HCT116 (cell line): ENCODE measurements at places on chromosomes 7 and 10. TPM values are rescaled to one million over a fixed set of nuclear protein-coding genes. Genes with fewer than 3 reads are reported as not detected.

Gene GRID1
- total RNA-seq: 5.6 TPM

Gene WEE2
- not detected for total RNA-seq

Gene GPR146
- total RNA-seq: 2.4 TPM

Gene LRRTM3
- total RNA-seq: not detected

Gene NAT16
- total RNA-seq: 2.0 TPM

Gene KCP
- 1.6 TPM for total RNA-seq

Gene ZCWPW1
- 1.5 TPM for total RNA-seq

Gene FGFR2
- total RNA-seq: 19.7 TPM

Gene CYP3A7
- total RNA-seq: not detected

Gene NEUROD6
- not detected for total RNA-seq

Gene EPO
- total RNA-seq: 0.30 TPM

Gene GATA3
- total RNA-seq: 2.7 TPM

Gene RGR
- not detected for total RNA-seq

Gene PTPN20
- total RNA-seq: not detected

Gene CPXM2
- 0.12 TPM for total RNA-seq

Gene GNAT3
- not detected for total RNA-seq

Gene GDF2
- not detected for total RNA-seq

Gene NRG3
- total RNA-seq: not detected

Gene PLEKHS1
- total RNA-seq: not detected

Gene GIMAP8
- total RNA-seq: 0.15 TPM

Gene GHRHR
- not detected for total RNA-seq

Gene SLC18A2
- not detected for total RNA-seq

Gene GPC2
- 17.9 TPM for total RNA-seq

Gene SLC29A4
- 24.5 TPM for total RNA-seq

Gene SFRP4
- total RNA-seq: 0.25 TPM

Gene RNLS
- not detected for total RNA-seq

Gene HACD1
- total RNA-seq: 21.6 TPM

Gene CRPPA
- total RNA-seq: 1.6 TPM

Gene EN2
- 0.32 TPM for total RNA-seq

Gene PLXNA4
- total RNA-seq: not detected

Gene TMEM72
- total RNA-seq: not detected

Gene GBX1
- 0.86 TPM for total RNA-seq

Gene EBLN1
- total RNA-seq: not detected

Gene MET
- 200 TPM for total RNA-seq

Gene EVX1
- 0.25 TPM for total RNA-seq

Gene NYAP1
- total RNA-seq: 6.7 TPM

Gene AMZ1
- not detected for total RNA-seq
